ENCODE measurements at places on chromosomes 6 and 20.
A peak's percentile ranks its signal among the peaks of the same experiment; 100 is the strongest.

GRCh38 chr20:11267131-11267761 lies 593.4 kb upstream of the JAG1 start:
- DNase-seq = peak; percentile 100

- DNase-seq = no peak
Measured at GRCh38 chr6:132475925-132476324, 37.0 kb downstream of the STX7 start.

DNA sequence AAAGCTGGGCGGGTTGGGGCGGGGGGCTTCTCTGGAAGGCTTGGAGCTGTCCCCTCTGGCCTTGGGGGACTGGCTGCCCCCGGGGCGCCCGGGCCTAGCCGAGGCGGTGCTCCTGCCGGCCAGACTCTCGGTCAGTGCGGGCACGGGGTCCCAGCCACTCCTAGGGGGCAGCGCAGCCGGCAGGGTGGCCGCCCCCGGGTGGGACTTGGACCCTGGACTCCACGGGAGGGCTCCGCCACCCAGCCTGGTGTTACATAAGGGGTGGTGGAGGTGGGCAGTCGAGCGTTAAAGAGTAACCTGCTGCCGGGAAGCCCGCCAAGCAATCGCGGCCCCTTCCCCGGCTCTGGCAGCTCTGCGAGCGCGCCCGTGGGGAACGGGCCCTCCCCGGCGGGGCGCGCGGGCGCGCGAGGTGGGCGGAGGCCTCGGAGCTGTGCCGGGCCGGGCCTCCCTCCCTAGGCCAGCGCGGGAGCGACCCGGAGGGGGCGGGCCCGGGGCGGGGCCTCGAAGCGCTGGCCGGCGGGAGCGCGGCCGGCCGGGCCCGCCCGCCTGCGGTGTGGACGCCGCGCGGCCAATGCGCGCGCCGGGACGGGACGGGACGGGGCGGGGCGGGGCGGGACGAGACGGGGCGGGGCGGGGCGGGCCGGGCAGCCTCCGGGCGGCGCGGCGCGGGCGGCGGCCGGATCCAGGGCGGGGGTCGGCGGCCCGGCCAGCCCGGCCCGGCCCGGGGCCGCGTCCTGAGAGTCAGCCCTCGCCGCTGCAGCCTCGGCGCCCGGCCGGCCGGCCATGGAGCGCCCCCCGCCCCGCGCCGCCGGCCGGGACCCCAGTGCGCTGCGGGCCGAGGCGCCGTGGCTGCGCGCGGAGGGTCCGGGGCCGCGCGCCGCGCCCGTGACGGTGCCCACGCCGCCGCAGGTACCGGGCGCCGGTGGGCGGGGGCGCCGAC lies at the start of gene SLC2A4RG:
Gene SLC2A4RG, plus strand, starts transcription at position 647 of the 940 bp plus-strand sequence. Its CDS starts 137 bp downstream, at position 784.
- peak; percentile 62 for DNase-seq

DNA sequence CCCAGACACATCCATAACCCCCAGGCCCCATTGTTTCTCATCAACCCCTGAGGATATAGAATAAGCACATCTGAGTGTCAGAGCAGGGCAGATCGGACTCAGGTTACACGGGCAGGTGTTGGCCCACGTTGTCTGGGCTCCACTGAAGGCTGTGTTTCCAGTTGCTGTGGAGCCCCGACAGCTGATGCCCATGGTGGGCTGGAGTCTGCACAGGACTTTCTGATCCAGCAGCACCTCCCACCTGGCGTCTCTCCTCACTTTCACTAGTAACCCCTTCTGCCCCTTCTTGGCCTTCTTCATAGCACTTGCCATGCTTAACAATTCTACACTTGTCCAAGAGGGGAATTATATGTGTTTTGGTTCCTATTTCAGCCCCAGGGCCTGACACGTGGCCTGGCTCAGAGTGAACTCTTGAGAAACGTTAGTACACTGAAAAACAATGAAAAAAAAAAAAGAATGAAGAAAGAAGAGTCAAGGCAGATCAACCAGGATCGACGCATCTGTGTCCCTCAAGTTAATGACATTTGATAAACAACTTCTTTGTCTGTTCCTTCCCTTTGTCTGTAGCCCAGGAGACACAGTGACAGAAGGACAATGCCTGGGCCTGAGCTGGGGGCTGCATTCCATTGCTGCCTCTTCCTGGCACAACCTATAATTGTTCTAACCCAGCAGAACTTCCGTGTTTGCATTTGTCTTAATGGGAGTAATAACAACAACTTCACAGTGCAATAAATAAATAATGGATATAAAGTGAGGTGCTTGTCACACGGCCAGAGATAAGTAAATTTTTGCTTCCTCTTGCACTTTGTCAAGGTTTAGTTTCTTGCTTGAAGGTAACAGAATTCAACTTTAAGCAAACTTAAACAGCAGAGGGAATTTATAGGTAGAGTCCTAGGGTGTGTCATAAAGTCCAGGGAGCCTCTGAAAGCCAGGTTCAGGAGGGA lies 224.2 kb upstream of the SSTR4 start:
- no peak for DNase-seq

- no peak for DNase-seq
Measured at GRCh38 chr6:107820338-107821261, 3.5 kb downstream of the SCML4 start.
